Coronary artery (tissue), 2 donors: ENCODE measurements at places on chromosomes 5 and 9.

GRCh38 chr9:70169222-70169621 is 89.6 kb upstream of the SMC5 start:
- DNase-seq, result no peak

DNA sequence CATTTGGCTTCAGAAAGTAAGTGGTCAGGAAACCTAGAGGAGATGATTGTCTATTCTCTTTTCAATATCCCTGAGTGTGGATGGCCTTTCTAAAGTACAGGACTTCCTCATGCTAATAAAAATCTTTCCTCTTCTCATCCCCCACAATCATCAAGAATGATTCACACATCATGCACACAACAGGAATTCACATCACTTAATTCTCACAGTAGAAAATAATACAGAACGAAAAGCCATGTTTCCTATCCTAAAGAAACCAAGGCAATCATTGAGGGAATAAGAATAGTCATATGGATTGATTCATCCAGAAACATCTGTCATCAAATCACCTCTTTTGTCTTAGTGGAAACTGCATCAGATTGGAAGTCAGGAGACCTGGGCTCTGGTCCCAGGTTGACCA is 203.1 kb upstream of the PIK3R1 start:
- no peak for DNase-seq

DNA sequence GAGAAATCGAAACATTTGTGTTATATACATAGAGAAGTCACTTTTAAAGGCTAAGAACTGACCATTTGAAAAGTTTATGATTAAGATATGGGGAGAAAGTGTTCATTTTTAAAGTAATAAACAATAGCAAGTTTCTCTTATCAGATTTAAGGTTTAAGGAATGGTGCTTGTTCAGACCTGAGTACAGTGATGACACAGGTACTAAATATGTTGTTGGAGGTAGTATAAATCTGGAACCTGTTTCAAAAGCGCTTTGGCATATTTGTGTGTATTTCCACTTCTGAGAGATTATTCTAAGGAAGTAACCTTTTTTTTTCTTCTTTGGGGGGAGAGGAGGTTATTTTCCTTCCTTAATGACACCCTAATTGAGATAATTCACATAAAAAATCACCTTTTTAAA is 18.4 kb downstream of the CDC42SE2 start:
- no peak for DNase-seq

- no peak for DNase-seq
Observed at GRCh38 chr5:81359108-81359507, 34.8 kb downstream of the ACOT12 start.

- no peak for DNase-seq
Observed at GRCh38 chr5:150521522-150521817, 13.5 kb downstream of the NDST1 start.

- DNase-seq, result peak; percentile 94
Observed at GRCh38 chr9:127897193-127897692, 2.2 kb downstream of the ST6GALNAC6 start.

- no peak for DNase-seq
Observed at GRCh38 chr5:68821056-68821455, 272.8 kb upstream of the SLC30A5 start.

- DNase-seq, result no peak
Observed at GRCh38 chr9:126859111-126859510, 1.3 kb upstream of the ZBTB34 start.

GRCh38 chr5:57955511-57955910 is 472.9 kb upstream of the ACTBL2 start:
- DNase-seq, result no peak

GRCh38 chr5:1406681-1407640 is 38.3 kb downstream of the SLC6A3 start:
- DNase-seq, result no peak

DNA sequence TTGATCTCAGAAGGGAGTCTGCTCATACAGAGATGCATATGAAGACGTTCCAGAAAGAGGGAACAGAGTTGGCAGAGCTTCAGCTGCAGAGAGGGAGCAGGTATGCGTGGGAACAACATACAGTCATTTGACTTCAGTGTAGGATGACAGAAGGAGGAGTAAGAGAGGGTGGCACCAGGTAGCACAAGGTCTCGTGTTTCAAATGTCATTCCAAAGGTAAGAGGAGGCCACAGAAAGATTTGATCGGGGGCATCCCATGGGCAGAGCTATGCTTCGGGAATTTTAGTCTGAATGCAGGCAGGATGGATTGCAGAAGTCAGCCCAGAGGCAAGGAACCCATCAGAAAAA is 367.1 kb downstream of the CDK5RAP2 start:
- no peak for DNase-seq

DNA sequence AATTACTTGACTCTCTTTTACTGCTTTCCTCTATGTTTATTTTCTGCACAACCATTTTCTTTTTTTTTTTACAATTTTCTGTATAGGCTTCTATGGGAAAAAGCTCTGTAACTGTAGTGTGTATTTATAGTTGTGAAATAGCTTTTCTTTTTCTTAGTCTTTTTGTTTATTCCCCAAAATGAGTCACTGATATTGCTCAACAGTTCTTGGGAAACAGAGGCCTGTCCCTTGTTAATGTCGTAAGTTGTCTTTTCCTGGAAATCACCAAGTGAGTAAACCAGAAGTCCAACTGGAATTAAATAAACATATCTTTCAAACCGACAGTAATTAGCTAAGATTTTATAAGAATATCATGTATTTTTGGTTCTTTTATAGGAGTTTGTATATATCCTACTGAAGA is 325.1 kb upstream of the PRR16 start:
- no peak for DNase-seq

DNA sequence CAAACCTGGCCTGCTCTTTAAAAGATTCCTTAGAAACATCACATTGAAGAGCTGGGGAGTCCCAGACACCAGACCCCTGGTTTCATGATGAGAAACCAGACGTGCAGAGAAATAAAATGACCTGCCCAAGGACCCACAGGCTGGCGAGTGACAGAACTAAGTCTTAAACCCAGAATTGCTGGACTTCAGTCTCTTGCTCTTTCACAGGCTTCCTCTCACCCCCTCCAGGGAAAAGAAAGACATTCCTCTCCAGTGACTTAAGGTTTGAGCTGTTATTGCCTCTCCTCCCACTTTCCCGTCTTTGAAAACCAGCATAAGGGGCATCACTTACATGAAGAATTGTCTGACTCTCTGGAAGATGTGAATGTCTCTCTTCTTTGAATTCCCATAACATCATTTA is 535.2 kb downstream of the IRX1 start:
- no peak for DNase-seq

DNA sequence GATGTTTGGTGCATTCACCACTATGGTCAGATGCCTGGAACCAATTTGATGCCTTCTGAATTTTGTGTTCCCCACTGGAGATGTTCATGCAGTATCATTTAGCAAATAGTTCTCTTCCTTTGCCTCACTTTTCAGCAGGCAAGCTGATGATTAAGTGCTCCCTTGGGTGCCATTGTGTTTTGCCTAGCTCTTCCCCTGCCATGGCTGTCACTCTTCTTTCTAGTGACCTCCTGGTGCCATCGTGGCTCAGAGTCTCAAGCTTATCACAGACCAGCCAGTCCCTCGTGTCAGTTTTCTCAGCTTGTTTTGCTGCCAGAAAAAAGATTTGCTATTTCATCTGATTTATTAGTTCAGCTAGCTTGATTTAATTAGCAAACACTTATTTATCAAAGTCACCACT is 41.3 kb downstream of the IL31RA start:
- no peak for DNase-seq

GRCh38 chr5:120415985-120416384 is 48.1 kb upstream of the PRR16 start:
- no peak for DNase-seq

DNA sequence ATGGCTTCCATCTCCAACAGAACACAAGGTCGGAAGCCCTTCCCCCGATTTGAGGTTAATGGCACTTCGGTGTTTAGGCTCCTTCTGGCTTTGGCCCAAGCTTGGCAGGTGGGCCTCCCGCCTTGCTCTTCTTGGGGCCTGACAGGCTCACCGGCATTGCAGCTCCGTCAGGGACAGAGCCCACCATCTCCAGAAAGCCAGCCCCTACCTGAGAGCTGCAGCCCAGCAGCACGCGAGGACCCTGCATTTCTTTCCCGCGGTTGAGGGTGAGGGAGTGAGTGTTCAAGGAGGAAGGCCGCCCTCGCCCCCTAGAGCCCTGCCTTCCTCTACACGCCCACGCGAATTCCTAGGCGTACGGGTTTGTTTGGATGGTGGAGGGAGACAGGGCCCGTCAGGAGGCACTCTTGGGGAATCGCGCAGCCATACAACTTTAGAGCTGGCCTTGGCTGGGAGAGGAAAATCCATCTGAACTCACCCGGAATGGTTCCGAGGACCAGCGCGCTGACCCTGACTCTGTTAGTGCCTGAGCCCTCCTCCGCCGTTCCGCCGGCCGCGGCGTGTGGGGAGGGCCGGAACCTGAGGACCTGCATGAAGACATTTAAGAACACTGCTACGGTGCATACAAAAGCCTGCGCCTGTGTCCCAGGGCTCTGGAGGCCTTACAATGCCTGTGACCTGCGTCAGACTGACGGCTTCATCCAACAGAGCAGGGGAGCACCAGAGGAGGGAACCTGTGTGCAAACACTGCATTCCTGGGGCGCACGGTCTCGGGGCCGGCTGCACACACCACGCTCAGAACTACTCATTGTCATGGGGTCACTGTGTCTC is 73.8 kb downstream of the MRPL36 start:
- DNase-seq, result peak; percentile 64

- DNase-seq, result no peak
Observed at GRCh38 chr9:97617939-97618416, 15.2 kb downstream of the TSTD2 start.

DNA sequence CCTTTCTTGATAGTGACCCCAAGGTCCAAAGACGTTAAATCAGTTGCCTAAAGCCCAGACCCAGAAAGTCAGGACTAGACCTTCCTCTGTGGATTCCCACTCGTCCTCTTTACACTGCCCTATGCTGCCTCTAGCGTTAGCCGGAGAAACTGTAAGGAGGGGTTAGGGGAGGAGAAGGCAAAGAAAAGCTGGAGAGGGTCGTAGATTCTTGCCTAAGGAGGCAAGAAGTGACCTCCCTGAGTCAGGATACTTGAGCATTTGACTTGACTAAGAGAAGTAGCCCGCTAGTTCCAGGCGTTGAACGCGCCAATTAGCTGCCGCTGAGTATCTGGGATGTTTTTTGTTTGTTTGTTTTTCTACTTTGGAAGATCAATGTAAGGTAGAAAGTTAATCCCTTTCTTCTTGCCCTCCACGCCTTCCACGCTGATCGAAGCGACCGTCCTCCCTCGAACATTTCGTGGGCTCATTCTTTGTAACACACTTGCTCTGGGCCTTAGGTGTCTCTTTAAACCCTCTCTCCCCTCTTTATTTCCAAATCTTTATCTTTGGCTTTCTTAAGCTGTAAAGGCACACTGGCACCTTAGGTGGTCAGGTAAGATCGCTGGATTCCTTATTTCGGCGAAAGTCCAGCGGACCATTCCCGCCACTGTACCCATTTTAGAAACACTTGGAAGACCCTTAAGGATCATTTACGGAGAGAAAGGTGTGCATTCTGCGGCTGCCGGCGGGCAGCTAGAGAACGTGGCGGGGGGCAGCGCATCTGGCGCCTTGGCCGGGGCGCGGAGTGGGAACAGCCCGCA is 5.1 kb upstream of the RGMB start:
- no peak for DNase-seq

DNA sequence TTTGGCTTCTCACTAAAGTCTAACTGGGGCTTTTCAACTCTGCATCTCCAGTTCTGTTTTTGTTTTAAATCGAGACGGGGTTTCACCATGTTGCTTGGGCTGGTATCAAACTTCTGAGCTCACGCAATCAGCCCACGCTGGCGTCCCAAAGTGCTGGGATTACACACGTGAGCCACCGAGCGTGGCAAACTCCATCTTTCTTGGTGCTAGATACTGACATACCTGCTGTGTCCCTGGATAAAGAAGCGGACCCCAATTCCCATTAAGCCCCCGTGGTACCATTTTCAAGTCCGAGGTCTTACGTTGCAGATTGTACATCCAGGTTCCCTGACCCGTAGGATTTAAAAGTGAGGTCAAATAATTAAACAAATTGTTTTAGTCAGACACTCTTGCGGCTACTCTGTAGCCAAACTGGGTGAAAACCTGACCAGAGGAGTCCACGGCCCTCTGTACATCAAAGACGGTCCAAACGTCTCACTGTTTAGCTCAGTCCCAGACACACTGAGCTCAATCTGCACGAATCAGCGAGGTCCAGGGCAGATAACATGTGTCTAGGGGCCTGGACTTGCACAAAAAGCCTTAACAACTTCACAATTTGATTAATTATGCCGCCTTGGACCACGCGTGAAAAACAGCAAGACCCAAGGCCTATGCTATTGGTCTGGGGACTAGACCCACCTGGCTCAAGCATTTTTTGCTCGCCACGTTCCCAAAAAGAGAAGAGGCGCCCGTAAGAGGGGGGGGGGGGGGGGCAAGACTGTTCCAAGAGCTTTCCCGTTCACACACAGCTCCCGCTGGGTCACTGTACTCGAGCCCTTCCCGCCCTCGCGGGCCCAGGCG is 727 bp upstream of the DNAJA1 start:
- DNase-seq, result no peak

- no peak for DNase-seq
Observed at GRCh38 chr5:179185941-179186411, 125.8 kb downstream of the ZNF354C start.

DNA sequence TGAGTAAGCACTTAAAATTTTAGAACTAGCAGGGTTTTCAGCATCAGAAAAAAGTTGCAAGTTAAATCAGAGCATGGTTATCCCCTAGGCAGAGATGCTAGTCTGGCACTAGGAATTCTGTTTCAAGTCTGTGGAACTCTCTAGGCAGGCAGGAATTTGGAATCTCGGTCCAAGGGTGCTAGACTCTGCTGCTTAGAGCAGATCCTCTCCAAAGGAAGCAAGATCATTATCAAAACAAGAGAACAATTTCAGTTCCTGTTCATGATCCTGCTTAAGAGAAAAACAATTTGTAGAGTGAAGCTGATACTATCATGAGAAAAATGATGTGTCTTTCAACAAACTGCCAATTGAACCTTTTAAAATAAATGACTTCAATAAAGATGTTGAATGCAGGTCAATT is 420.7 kb downstream of the KIF4B start:
- no peak for DNase-seq

GRCh38 chr5:113201715-113202114 is 225.1 kb downstream of the DCP2 start:
- no peak for DNase-seq

- no peak for DNase-seq
Observed at GRCh38 chr9:115275753-115276152, 157.8 kb upstream of the TNC start.

DNA sequence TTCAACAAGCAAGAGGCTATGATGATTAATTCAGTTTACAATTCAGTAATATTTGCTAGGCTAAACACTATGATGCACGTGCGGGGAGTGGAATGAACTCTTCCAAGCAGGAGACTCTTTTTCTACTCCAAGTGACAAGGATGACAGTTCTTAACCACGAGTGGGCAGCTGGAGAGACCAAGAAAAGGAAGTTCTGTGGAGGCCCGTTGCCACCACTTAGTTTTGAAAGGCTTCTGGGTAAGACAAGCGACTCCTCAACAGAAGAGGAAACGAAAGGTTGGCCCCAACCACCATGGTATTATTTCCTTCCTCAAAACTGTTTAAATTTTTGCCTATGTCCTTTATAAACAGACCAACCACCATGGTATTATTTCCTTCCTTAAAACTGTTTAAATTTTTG is 2.8 kb downstream of the DCAF12 start:
- no peak for DNase-seq

GRCh38 chr9:22512495-22512894 is 65.9 kb downstream of the DMRTA1 start:
- no peak for DNase-seq

GRCh38 chr5:96353220-96353619 is 79.8 kb downstream of the PCSK1 start:
- no peak for DNase-seq
